CD4-positive, alpha-beta memory T cell (primary cell): ENCODE measurements at places on chromosomes 7 and 10.

DNA sequence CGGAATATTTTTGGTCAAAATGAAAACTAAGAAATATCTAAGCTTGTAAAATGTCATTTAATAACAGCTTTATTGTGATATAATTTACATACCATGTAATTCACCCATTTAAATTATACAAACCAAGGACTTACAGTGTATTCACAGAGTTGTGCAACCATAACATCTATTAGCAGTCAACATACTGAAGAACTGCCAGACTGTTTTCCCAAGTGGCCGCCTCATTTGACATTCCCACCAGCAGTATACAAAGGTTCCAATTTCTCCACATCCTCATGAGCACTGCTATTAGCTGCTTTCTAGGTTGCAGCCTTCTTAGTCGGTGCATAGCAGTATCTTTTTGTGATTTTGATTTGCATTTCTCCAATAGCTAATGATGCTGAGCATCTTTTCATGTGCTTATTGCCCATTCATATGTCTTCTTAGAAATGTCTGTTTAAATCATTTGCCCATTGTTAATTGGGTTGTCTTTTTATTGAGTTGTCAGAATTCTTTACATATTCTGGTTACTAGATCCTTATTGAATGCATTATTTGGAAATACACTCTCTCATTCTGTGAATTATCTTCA, 153.0 kb upstream of the FGFR2 start:
- no peak for DNase-seq

DNA sequence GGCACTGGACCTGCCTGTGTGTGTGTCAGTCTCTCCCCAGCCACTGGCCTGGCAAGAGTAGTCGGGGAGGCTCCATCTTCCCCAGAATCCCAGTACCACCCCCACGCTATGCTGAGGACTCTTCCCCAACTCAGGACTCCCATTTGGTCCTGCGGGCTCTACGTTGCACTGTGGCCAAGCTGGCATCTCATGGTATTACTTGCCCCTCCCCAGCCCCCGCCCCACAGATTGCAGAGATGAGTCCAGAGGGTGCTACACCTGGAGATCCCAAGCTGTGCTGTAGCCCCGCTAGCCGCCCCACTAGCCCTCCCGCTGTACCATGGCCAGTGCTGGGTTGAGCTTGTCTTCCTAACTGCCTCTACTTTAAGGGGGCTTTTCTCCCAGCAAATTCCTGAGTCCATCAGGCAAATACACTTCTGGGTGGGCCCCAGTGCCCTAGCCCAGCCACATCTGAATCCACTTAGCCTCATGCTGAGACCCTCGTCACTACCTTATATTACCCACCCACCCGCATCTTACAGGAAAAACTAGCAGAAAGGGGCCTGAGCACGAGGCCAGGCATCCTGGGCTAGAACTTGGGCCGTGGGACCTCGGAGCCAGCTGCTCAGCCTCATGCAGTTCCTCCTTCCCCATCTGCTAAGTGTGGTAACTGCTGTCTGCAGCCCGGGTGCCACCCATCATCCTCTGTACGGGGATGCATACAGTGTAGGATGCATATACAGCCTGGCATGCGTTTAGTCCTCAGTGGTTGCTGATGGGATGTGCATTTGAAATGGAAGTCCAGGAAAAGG, 65.8 kb upstream of the CACUL1 start:
- no peak for DNase-seq

- peak; percentile 62 for DNase-seq
Observed at GRCh38 chr10:119655566-119656001, 4.4 kb downstream of the BAG3 start.

- no peak for DNase-seq
Observed at GRCh38 chr10:86127274-86127819, 239.2 kb downstream of the GRID1 start.

GRCh38 chr10:21030091-21030490, 133.0 kb upstream of the NEBL start:
- DNase-seq = no peak

GRCh38 chr7:95843286-95843685, 70.9 kb downstream of the DYNC1I1 start:
- DNase-seq = no peak

DNA sequence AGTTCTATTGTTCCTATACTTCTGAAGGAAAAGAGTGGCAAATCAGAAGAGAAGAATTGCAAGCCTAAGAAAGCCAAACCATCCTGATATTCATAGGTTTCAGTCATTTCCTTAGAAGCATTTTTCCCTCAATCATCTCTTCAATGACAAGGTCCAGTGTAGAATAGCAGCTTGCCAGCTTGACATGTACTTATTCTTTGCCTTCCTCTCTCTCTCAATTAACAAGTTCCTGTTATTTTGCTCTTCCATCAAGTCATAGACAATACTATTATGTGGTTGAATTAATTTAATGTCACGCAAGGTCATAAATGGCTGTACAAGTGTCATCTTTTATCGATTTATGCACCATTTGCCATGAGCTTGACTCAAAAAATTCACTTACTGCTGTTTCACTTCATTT, 216.3 kb upstream of the MBL2 start:
- DNase-seq = no peak

DNA sequence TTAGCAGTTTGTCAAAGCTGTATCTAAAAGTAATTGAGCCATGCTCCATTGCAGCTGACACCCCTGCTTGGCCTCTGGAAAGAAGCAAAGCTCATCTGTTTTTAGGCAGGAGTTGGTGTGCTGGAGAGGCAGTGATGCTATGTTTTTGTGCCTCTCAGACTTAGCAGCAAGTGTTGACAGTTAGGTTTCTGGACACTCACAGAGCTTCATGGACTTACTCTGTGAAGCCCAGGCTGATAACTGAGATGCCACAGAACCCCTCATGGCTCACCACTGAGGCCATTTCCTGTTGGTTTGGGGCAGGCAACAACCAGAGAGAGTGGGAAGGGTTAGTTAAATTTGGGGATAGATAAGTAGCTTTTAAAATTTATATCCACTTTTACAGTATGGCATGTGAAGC, 59.8 kb downstream of the BTAF1 start:
- DNase-seq = no peak

DNA sequence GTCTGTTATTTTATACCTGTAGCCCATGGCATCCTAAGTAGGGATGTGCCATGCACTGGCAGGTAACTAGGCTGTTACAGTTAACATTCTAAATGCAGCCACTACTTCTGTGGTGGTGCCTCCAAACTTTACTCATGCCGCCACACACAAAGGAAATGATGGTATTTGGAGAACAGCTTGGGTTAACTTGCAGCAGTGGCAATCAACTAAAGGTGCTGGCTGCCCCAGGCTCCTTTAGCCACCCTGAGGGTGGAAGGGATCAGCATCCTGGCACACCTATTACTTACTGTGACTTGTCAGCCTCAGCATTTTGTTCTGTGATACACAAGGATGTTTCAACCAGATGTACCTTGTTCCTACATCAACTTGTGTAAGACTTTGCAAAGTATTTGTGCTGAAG, 221.8 kb upstream of the PPP1R3A start:
- no peak for DNase-seq

DNA sequence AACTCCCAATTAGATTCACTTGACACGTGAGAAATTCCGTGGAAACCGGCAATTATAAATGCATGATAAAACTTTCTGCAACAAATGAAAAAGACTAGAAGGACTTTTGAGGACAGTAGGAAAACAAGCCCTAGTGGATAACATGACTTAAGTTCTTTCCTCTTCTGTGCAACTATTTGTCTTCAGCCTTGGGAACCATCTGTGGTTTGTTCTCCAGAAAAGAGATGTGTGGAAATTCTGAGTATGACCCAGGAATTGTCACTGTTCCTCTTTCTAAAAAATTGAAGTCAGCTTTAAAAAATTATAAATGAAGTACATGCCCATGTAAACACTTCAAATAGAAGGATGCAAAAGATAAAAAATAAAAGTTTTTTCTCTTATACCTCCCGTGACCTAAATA, 128.6 kb upstream of the SVIL start:
- no peak for DNase-seq

GRCh38 chr7:102395592-102395872, 631 bp upstream of the PRKRIP1 start:
- no peak for DNase-seq

GRCh38 chr7:116674508-116675173, 2.6 kb downstream of the MET start:
- DNase-seq = no peak

DNA sequence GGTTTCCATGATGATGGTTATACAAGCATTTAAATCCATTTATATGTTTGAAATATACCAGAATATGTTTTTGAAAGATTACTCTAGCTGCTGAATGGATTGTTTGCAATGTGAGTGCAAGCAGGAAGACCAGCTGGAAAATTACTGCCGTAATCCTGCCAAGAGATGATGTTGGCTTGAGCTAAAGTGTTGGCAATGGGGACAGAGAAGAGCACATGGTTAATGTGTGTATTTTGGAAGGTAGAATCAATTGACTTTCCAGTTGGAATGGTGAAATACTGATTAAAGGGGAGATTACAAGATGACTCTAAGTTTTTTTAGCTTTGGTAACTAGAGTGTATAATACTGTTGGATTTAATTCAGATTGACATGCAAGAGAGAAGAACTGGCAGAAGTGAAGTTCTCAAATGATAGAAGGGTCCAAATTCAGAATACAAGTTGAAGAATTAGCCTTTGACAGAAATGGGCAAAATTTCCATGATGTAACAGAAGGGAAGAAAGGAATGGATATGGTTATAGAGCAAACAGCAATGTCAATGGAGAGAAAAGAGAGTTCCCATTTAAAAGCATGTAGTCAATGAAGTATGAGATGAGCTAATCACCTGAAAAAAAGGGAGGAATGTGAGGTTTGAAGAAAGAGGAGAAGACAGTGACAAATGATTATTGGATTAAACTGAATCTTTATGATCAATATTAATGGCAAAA, 422.0 kb downstream of the CDC14C start:
- no peak for DNase-seq

DNA sequence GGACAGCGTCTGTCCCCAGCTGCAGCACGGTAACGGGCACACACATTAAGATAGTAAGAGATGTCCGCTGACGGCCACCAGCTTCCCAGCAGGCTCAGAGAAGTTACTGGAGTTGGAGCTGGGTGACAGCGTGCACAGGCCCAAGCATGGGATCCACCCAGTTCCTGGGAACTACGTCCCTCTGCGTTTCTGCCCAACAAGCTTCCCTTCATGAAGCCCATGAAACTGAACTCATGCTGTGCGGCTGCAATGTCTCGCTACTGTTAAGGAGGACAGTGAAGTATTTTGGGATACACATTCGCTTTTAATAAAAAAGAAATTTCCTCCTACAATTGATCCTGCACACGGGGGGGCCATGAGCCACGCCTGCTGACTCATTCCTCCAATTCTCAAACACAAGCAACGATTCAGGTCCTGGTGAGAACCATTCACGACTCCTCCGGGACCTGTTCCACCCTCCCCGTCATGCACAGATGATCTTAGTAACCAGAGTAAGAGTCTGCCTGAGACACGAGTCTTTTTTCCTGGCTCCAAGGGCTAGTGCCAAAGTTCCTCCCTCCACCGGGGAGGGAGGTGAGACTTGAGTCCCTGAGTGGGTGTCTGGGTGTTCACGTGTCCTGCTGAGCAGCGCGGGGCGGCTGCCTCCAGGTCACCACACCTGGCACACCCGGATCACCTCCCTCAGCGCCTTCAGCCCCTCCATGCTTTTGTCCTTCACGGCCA, 2.6 kb downstream of the PSMG3 start:
- no peak for DNase-seq

GRCh38 chr10:18278181-18278580, 138.0 kb downstream of the CACNB2 start:
- DNase-seq = no peak

- no peak for DNase-seq
Observed at GRCh38 chr7:39827571-39827970, 122.5 kb upstream of the CDK13 start.

GRCh38 chr7:150382123-150382843, 3.2 kb downstream of the ZNF775 start:
- DNase-seq = no peak

DNA sequence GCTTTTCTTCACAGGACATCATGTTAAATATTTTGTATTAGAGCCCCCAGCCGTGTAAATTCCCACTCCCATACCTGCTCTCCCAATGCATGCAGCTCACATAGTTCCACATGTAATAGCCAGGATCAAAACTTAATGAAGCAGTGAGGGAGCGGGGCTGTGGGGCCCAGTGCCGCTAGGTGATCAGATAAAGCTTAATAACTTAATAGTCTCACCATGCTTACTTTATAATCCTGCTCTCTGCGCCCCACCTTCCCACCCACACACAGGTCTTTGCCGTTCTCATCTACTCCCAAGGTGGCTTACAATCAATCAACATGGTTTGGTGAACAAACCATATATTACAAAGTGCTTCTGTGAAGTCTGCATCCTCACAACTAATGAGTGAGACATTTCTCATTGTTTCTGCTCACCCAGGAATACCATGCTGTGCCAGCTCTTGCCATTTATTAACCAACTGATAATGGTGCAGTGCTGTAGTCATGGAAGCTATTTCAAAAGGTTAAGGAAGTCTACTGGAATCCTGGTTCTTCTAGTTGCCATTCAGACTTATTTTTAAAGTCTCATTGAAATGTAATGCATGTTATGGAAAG, 156.4 kb downstream of the CTTNBP2 start:
- DNase-seq = no peak

DNA sequence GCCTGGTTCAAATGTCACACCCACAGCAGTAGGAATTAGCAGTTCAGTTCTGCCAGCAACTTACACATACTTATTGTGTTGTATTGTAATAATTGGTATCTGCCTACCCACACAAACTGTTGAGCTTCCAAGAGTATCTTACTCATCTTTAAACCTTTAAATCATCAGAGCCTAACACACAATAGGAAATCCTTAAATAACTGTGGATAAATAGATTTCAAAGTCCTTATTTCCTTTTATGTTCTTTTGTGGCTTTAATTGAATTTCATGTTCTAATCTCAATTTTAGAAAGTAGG, 3.9 kb downstream of the CASD1 start:
- DNase-seq = no peak

DNA sequence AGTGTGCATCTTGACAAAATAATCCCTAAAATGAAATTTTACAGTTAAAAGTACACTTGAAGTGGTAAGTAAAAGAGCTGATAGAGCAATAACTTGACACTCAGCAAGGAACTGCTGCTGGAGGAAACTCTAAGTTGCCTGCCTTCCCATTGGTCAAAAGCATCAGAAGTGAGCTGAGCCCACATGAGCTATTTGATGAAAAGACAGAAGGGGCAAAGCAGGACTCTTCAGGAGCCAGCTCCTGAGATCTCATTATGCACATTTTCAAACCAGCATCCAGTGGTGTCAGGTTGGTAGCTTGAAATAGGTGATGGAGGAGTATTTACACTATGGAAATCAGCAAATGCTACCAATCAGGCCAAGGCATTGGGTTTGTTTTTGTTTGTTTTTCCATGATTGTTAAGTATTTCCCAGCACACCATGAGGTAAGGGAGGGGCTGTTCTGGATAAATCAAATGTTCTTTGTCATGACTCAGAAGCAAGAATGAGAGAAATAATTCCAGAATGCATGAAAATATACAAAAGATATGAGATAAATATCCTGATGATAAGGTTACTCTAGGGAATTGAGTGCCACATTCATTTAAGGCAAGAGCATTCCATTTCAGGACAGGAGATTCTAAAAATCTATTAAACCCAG, 316.6 kb downstream of the SNX13 start:
- no peak for DNase-seq

GRCh38 chr10:110074758-110075671, 67.2 kb downstream of the ADD3 start:
- no peak for DNase-seq

GRCh38 chr7:157890921-157891401, 554.2 kb downstream of the DNAJB6 start:
- DNase-seq = no peak
